Stimulated activated CD4-positive, alpha-beta T cell treated with anti-CD3 and anti-CD28 coated beads, Interleukin-4, amount 100 ng/mL, for 24 hours (primary cell): ENCODE measurements at places on chromosomes 6 and 20.

- DNase-seq = no peak
These were observed 186.2 kb downstream of the HDGFL1 start for GRCh38 chr6:22755605-22756004.

- no peak for DNase-seq
These were observed 49.0 kb downstream of the HNF4A start for GRCh38 chr20:44404204-44405181.

DNA sequence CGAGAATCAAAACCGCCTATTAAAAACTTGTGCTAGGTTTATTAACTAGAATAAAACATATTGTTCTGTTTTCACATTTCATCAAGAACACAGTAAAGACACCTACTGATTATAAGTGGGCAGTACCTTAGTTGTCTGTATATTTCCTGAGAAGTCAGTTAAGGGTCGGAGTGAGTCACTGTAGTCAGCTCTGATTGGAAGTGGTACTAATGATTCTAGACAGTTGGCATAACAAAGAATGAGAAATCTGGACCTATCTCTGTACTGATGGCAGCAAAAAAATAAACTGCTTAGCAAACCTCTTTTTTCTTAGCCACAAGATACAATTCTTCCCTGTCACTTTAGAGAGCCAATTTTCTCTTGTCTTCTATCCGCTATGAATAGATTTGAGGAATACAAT is 387.3 kb upstream of the ADGRB3 start:
- no peak for DNase-seq

DNA sequence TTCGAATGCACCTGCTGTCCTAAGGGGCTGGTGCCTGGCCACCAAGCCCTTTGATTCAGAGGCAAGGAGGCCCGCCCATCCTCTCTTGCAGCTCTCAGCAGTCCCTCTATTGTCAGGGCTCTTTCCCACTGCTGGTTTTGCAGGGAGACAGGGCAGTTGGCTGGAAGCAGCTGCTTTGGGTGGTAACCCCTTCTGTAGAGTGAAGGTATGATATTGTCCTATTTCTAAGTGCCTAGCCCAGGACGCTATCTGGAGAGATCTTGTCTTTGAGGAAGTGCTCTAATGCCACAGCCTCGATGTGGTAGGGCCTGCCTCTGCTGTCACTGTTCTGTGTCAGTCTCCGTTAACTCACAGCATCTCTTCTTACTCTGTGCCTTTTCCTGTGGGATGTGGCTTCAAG is 5.6 kb downstream of the PLCG1 start:
- peak; percentile 33 for DNase-seq

GRCh38 chr6:70124882-70125545 is 177.9 kb downstream of the COL9A1 start:
- no peak for DNase-seq

GRCh38 chr6:2843138-2843740 is 1.6 kb upstream of the SERPINB1 start:
- DNase-seq = no peak

DNA sequence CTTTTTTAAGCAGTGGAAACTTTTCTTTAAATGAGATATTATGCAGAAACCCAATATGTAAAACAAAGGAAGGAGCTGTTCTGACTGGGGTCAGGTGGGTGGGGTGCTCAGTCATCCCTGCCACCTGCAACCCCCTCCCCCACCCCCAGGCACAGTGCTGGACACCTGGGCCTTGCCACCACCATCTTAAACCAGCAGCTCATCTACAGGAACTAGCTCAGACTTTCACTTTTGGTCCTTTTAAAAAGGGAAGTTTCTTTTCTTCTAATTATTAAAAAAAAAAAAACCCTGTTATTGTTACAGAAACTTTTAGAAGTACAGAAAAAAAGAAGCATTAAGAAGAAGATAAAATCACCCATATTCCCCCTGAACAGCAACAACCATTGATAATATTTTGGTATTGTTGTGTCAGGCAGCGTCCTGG is 37.1 kb downstream of the PPP1R16B start:
- peak; percentile 81 for DNase-seq

GRCh38 chr6:169397684-169398083 is 144.0 kb upstream of the THBS2 start:
- DNase-seq = no peak

GRCh38 chr6:112787371-112787770 is 440.2 kb downstream of the RFPL4B start:
- no peak for DNase-seq

DNA sequence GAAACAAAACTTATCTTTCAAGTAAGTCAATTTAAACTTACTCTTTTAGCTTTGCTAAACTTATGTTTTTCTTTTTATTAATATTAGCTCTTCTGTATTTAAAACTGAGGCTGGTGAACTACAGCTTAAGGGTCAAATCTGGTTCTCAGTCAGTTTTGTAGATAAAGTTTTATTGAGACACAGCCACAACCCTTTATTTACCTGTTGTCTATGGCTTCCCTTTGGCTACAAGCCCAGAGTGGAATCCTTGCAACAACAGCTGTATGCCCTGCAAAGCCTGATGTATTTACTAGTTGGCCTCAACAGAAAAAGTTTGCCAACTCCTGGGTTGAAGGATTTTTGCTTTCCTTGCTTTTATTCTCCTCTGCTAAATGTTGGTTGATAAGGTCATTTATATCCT is 491.4 kb upstream of the RNF217 start:
- DNase-seq = no peak

DNA sequence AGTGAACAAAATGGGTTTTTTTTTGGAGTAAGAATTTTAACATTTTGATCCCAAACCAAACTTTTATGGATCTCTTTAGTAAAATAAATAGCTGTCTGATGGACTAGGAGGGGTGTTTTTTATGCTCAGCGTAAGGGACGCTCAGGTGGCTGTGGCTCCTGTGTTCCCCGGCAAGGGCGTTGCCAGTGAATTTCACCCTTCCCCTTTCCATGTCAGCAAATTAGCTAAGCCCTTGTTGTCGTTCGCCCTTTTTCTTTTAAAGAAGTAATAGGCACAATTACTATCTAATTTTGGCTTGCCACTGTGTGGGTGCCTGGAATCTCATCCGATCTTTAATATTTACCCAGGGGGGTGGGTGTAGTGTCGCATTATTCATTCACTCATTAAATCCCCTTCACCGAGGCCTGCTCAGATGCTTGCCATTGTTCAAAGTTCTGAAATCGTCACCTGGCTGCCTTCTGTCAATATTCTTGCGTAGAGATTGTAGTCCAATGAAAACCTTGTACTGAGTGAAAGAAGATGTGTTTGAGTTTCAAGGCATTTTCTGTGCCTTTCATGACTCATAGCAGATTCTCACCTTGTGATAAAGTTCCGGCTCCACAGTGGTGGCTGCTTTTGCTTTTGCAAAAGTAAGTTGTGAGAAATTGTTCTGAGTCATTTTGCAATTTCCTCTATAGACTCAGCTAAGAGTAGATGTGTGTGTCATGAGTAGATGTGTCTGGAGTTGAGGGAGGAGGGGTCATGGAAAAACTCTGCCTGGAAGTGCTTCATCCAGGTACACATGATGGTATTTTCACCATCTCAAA is 40.0 kb upstream of the CLDN20 start:
- DNase-seq = peak; percentile 69
